Stimulated activated CD4-positive, alpha-beta T cell treated with anti-CD3 and anti-CD28 coated beads, Interleukin-1b, Interleukin-23, amount 100 ng/mL, for 4 hours (primary cell): ENCODE measurements at places on chromosomes 2 and 18.
A peak's percentile ranks its signal among the peaks of the same experiment; 100 is the strongest.

GRCh38 chr2:118634876-118635275 lies 212.6 kb downstream of the EN1 start:
- DNase-seq: no peak

GRCh38 chr2:84946204-84947009 lies 24.6 kb upstream of the KCMF1 start:
- peak; percentile 59 for DNase-seq

GRCh38 chr2:199624958-199625357 lies 167.2 kb upstream of the SATB2 start:
- no peak for DNase-seq

GRCh38 chr2:24253303-24253919 lies 78.6 kb downstream of the FAM228A start:
- DNase-seq: no peak

- no peak for DNase-seq
These were observed 46.6 kb upstream of the SCG2 start for GRCh38 chr2:223648755-223649154.

DNA sequence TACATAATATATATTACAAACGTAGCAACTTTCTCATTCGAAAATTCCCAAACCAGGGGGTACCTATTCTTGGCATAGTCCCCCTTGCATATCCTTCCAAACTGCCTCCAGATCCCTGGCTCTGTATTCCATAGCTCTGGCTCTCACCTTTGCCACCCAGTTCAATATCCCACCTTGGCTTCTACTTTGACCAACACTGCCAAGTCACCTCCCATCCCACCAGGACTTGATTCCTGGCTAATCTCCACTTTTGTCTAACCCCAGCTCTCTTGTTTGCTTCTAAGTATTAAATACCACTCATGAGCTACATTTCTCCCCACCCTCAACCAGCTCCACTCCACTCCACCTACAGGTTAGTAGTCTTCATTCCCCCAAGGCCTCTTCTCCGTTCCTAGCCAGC lies 103.2 kb upstream of the WDR75 start:
- DNase-seq: no peak

DNA sequence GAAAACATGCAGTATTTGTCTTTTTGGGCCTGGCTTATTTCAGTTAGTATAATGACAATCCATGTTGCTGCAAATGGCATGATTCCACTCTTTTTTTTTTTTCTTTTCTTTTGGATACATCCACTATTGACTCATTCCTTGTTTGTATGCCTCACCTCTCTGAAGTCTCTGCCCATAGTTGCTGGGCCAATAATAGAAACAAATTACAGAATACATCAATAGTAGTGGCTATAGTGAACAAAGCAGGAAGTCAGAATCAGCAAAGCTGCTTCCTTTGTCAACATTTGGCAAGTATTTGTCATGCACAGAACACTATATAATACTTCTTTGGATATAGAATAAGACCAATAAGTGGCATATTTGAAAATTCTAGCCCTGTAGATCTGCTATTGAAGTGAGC lies 609.7 kb downstream of the STK39 start:
- no peak for DNase-seq

GRCh38 chr2:66432801-66433694 lies 1.9 kb upstream of the MEIS1 start:
- no peak for DNase-seq

GRCh38 chr18:48795696-48796095 lies 155.1 kb downstream of the SMAD7 start:
- DNase-seq: no peak

GRCh38 chr18:3995476-3996102 lies 459.5 kb downstream of the DLGAP1 start:
- DNase-seq: peak; percentile 49

GRCh38 chr2:128092656-128093055 lies 1.7 kb downstream of the UGGT1 start:
- no peak for DNase-seq

DNA sequence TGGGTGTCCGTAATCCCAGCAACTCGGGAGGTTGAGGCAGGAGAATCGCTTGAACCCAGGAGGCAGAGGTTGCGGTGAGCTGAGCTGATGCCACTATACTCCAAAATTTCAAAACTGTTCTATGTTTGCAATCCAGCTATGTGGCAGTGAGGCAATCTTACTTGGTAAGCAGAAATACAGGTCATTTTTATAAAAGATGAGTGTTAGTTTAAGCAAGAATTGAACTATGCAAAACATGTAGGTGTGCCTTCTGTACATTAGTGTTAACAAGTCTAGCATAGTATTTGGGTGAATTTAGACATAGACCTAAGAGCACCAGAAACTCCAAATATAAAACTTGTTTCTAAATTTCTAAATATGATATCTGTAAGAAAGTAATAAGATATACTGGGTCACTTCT lies 7.2 kb downstream of the DSC1 start:
- DNase-seq: no peak

DNA sequence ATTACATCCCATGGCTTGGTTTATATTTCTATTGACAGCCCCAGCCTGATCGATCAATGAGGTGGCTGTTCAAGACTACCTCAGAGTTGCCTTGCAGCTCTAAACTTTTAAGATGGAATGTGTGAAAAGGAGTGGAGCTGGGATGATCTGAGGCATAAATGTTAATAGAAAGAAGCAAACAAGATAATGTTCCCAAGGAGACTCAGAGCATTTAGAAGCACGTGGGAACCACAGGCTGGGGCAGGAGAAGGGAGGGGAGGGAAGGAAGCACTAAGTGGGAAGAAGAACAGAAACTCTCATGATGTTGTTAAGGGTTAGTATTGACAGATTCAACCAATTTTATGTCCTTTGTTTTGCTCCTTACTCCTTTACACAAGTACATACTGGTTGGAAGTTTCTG lies 28.8 kb upstream of the LRATD1 start:
- no peak for DNase-seq

DNA sequence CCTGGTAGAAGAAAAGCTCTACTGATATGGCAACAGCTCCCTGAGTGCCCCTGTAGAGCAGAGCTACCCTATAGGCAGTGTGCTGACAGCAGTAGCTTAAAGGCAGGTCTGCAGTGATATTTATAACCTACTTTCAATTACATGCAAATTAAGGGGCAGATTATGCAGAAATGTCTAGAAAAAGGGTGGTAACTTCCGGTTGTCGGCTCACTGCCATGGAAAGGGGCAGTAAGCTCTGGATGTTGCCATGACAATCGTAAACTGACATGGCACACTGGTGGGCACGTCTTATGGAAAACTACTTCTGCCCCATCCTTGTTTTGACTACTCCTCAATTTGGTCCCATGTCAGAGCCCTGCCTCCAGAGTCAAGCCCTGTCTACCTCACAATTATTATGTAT lies 2.9 kb upstream of the TYMS start:
- DNase-seq: no peak

DNA sequence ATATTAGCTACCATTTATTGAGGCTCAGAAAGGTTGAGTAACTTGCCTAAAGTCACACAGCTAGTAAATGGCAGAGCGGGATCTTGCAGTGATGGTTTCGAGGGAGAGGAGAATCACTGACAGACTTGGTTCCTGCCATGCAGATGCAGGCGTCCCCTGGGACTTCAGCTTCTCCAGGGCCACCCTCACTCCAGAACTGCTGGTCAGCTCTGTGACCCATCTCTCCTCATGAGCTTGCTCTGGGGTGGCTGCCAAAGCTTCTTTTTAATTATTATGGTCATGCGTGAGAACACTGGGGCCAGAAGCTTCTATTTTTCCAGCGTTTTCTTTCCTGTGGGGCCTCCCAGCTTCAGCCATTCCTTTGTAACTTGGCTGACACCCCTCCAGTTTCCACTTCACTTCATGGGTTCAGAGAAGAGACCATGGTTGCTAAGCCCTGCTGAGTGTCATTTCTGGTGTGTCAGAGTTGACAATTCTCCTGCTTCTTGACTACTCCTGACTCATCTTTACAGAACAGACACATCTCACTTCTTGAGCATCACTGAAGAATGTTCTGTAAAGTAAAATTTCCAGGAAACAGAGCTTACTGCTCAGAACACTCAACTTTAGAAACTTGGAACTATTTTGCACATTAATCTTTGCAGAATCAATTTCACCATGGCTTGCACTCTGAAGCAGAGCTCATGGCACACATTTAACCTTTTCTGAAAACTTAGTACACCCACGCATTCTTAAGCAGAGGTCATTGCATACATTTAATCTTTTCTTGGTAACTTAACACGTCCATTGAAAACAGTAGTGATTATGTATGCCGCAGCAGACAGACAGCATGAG lies 70.4 kb downstream of the IL1R2 start:
- no peak for DNase-seq

DNA sequence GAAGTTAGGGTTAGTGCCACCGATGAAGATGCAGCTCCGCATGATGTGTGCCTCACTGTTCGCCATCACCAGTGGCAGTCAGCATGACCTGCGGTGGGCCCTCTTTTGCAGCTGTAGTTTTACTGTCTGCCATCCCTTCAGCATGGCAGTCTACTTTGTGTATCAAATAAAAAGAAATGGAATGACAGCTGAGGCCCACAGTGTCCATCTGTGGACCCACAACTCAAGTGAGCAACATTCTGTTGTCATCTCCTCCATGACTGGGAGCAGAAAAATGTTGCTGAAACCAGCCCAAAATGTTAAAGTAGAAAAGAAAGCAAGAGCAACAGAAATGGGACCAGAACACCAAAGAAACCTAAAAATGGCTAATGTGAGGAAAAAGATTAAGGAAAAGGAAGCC lies 128.7 kb downstream of the MEP1B start:
- DNase-seq: no peak

DNA sequence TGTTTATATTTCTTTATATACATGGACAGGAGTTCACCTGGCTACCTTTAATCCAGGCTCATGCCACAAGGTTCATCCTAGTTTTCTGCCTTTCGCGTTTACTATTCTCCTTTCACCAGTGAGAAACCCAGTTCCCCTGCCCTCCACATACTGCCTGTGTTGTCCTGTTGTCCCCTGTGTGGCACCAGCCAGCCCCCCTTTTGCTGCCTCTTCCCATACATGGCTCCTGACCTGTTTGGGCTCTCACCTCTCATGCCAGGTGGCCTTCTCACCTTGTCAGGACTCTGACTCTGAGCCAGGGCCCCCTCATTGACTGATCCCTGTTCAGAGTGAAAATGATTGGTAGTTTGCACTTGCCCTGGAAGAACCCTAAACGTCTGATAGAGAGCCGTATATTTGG lies 13.6 kb downstream of the ASB1 start:
- DNase-seq: no peak

DNA sequence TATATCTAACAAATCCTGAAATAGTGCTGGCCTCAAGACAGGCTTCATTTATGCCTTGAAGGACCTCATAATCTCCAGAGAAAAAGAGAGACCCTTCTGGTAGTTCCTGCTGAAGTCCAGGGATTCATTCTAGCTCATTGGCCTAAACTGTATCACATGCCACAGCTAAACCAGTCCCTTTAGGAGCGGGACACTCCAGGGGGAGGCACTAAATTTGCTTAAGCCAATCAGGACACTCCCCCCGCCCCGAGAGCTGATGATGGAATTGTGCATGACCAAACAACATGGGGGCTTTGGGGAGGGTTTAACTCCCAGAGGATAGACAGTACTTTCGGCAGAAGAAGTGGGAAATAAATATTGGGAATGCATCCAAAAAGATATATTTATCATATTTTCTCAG lies 36.4 kb upstream of the CXCR4 start:
- DNase-seq: no peak

GRCh38 chr2:31319406-31320175 lies 85.6 kb downstream of the EHD3 start:
- no peak for DNase-seq

DNA sequence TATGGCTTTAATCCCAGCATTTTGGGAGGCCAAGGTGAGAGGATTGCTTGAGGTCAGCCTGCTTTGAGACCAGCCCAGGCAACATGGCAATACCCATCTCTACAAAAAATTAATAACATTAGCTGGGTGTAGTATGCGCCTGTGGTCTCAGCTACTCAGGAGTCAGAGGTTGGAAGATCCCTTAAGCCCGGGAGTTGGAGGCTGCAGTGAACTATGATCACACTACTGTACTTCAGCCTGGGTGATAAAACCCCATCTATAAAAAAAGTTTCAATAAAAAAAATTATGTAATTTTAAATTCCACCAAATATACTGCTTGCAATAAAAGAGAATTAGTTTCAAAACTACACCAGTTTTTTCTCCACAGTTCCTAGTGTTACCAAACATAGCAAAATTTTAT lies 23.3 kb upstream of the CACNB4 start:
- DNase-seq: no peak

DNA sequence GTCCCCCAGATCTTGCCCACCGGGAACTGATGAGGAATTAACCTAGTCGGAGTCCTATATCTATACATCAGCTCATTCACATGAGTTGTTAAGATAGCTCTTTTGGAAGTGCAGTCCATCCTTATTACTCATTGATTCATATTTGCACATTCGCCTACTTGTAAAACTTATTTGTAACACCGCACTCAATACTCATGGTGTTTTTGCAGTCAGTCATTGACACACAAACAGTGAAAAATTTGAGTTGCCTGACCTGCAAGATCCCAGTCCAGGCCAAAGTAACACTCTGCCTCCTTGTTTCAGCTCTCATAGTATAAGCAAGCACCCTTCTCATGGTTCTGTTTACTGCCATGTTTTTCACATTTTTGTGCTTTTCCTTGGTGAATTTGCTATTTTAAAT lies 180.6 kb downstream of the CTIF start:
- DNase-seq: no peak

- no peak for DNase-seq
These were observed 48.6 kb upstream of the RAPH1 start for GRCh38 chr2:203583701-203584100.

GRCh38 chr18:9637036-9637767 lies 22.8 kb upstream of the PPP4R1 start:
- DNase-seq: no peak

DNA sequence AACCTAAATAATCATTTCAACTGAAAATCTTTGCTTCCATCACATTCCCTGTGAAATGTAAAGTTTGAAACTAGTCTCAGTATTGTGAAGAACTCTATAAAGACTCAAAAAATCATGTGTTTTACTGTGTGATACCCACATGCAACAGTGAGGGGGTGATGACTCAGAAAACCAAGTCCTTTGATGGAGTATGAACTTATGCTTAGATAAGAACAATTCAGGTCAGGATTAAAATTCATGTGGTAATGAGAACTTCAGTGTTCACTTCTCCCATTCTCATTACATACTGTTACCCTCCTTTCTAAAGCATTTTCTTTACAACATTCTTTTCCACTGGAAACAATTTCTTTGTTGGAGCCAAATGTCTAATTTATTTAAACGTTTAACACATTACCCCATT lies 360.2 kb downstream of the FSIP2 start:
- DNase-seq: no peak

GRCh38 chr18:51171223-51171622 lies 26.3 kb downstream of the MEX3C start:
- no peak for DNase-seq

DNA sequence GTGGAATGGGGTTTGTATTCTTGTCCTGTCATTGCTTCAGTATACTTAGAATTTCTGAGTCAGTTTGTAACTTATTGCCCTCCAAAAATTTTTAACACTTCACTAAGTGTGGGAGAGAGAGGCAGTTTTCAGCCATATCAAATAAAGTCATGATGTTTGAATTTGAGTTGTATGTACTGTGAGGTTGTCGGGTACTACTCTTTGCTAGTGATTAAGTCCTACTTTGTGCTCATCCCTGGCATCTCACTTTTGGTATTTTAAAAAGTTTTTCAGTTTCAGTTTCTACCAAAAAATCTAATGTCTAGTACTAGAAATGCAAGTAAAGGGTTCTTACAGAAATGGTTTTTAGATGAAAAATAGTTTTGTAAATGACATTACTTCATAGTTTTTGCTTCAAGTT lies 40.7 kb downstream of the EIF5B start:
- DNase-seq: no peak
